ENCODE measurements at places on chromosomes 1 and 21.

GRCh38 chr21:31151156-31152045 lies 113.1 kb upstream of the KRTAP19-8 start:
- no peak for DNase-seq

- peak; percentile 27 for DNase-seq
Observed at GRCh38 chr1:43453442-43454269, at the start of gene HYI. TSS of gene HYI (minus strand) at chr1:43453931. CDS start at chr1:43453793, 138 bp downstream.

GRCh38 chr1:236835491-236835890 lies 40.4 kb downstream of the MTR start:
- no peak for DNase-seq

- DNase-seq = no peak
Observed at GRCh38 chr1:2971101-2971501, 50.2 kb upstream of the ACTRT2 start.

DNA sequence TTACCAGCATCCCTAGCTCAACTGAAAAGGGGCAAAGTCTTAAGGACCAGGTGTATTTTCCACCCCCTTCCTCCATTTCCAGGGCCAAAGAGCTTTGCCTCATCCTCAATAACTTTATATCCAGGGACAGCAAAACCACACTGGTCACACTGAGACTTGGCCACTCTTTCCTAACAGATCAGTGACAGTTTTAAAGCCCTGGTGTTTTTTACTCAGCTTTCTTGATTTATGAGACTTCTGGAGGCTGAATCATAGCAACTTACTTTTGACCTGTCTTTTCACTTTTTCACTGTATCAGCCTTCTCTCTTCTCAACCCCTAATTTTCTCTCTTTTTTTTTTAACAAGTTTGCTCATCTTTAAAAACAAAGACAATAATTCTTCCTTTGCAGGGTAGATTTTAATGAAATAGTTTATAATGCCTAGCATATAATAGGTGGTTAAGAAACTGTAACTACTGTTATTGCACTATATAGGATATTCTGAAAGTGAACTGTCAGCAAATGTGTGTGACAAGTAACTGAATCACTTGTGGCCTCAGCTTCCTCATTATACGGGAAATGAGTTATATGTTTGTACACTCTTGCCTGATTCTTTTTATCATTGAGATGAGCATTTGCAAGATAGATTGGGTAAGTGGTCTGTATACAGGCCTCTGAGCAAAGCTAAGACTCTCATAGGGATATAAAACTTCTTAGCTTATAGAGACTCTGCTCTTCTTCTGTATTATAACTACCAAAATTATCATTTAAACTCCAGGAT lies 19.7 kb upstream of the DYNLT5 start:
- no peak for DNase-seq

- no peak for DNase-seq
Observed at GRCh38 chr1:100383743-100384405, 31.6 kb downstream of the CDC14A start.

- DNase-seq = no peak
Observed at GRCh38 chr1:24156542-24157260, 13.8 kb upstream of the IL22RA1 start.

- DNase-seq = no peak
Observed at GRCh38 chr1:34127006-34128000, 37.7 kb downstream of the CSMD2 start.

DNA sequence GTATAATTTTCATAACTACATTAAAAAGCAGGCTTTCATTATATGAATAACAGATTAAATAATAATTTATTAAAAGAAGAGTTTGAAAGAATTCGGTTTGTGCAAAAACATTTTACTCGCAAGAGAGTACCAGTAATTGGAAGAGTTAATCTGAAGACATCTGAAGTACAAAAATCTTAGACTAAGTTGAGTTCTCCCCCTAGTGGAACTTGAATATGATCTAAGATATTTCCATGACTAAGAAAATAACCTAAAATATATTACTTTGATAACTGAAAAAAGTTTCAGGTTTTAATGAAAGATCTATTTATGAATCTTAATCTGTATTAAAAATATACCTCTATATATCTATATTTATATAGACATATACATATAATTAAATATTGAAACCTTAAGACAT lies 112.5 kb upstream of the GFI1 start:
- no peak for DNase-seq

- no peak for DNase-seq
Observed at GRCh38 chr21:17146426-17146825, 366.4 kb upstream of the CXADR start.

DNA sequence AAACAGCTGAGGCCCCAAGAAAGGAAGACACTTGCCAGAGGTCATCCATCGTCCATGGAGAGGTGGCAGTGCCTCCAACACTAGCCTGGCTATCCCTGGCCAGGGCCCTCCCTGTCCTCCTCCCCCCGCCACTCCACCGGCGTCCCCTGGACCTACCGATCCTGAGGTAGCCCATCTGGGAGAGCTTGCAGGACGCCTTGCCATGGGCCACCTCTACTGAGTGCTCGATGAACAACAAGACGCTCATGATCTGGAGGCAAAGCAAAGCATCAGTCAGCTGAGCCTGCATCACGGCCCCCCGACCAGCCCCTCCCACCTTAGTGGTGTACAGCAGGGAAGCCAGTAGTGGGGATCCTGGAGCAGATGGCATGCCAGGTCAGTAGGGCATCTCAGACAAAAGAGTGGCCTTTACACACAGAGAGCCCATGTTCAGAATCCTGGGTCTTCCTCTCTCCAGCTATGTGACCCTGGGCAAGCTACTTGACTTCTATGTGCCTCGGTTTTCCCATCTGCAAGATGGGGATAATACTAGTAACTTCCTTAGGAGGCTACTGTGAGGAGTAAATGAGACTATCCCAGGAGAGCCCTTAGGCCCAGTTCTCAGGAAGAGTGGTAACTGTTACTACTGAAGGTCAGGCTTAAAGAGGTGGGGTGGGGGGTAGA lies 15.1 kb downstream of the LAPTM5 start:
- no peak for DNase-seq

DNA sequence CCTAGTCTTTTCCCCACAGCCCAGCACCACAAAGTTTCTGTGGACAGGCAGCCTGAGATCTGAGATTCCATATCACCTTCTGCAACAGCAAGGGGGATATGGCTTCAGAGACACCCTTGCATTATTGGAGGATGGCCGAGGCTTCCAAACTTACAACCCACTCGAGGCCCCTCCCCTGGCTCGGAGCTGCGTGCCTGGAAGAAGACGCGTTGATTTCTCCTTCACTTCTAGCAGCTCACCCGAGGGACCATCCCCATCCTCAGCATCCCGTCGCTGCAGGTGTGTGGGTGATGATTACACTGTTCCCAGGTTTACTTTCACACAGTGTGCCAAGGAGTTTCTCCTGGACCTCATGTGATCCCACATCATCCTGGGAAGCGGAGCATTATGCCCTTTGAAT lies 277.9 kb downstream of the MATN1 start:
- no peak for DNase-seq

Measured in stimulated activated CD4-positive, alpha-beta T cell treated with anti-CD3 and anti-CD28 coated beads, Interleukin-15, amount 100 ng/mL, for 1 hour (primary cell).